ENCODE measurements at places on chromosomes 2 and 18. TPM values are rescaled to one million over a fixed set of nuclear protein-coding genes. Genes with fewer than 3 reads are reported as not detected.

The PLEKHB2 gene
- polyA plus RNA-seq = 40.3 TPM

The CPO gene
- 2.2 TPM for polyA plus RNA-seq

The TEX51 gene
- not detected for polyA plus RNA-seq

The PNO1 gene
- polyA plus RNA-seq = 11.7 TPM

The KCNE4 gene
- 2.5 TPM for polyA plus RNA-seq

The CNGA3 gene
- polyA plus RNA-seq = not detected

The C2orf80 gene
- not detected for polyA plus RNA-seq

The PAX3 gene
- polyA plus RNA-seq = 0.06 TPM

The TACR1 gene
- 0.69 TPM for polyA plus RNA-seq

GRCh38 chr2:50584185-50584584 lies 447.7 kb downstream of the NRXN1 start:
- DNase-seq = no peak

DNA sequence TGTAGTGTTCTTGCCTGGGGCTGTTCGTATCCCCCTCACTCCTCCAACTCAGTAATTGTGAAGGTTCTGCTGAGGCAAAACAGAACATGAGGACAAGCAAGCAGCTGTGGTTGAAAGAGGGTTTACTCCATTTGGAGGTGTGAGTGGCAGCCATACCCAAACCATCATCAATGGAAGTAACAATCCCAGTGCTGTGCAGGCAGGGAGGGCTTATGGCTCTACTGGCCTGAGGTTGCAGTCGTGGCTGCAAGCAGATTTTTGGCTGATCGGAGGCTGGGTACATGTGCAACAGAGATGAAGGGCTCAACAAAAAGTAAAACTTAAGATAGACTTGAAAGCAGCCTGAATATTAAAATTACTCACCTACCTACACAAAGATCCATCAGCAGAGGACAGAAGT lies 13.2 kb downstream of the SRSF7 start:
- no peak for DNase-seq

DNA sequence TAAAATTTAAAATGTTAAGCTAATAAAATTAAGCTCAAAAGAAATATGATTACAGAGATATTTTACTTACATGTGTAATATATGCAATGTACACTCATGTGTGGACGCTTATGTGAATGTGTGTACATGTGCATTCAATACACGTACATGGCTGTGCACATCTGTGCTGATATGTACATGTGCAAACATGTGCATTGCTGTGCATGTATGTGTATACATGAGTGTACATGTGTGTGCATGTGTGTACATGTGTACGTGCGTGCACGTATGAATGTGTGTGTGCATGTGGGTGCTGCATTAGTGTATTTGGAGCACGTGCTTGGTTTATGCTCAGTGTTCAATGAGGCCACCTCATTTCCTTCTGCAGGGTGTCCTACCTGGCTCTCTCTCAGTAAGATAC lies 88.2 kb upstream of the TMEM18 start:
- no peak for DNase-seq

DNA sequence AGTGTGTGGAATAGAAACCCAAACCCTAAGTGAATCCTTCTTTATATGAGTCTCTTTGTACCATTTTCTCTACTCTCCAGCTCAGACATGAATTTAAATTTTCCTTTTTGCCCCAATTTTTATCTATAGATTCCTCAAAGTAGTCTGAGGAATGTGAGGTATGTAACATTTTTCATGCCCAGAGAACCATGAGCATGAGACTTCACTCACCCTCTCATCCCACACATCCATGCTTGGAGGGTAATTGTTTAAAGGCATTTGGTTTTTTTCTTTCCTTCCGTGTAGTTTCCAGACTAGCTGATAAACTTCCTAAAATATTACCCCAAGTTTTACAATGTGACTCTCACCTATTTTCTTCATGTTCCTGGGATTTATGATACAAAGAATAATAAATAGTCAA lies 2056.8 kb upstream of the CELF4 start:
- no peak for DNase-seq

- DNase-seq = no peak
These were observed 57.1 kb downstream of the TRIB2 start for GRCh38 chr2:12773586-12774394.

DNA sequence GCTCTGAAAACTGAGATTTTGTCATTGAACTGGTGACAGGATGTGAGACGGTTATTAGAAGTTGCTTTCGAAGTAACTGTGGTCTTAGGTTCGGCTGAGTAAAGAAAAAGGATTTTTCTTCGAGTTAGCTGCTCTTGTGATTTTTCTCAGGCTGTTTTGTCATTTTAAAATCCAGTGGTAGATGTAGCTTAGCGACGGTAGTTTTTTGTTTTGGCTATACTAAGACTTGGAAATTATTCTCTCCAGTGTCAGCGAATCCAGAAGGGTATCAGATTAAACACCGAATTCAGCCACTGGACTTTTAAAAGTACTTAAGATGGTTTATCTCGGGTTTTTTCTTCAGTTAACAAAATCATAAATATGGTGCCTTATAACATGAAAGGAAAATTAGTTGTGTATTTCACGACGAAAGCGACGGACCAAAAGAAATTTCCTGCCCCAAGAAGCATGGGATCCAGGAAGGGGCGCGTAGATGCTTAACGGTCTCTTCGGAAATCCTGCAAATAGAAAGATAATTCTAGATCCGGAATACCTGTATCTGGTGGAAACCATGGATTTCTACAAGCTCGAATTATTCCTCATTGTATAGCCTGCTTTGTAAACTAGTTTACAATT lies 1.2 kb downstream of the SFT2D3 start:
- DNase-seq = no peak

DNA sequence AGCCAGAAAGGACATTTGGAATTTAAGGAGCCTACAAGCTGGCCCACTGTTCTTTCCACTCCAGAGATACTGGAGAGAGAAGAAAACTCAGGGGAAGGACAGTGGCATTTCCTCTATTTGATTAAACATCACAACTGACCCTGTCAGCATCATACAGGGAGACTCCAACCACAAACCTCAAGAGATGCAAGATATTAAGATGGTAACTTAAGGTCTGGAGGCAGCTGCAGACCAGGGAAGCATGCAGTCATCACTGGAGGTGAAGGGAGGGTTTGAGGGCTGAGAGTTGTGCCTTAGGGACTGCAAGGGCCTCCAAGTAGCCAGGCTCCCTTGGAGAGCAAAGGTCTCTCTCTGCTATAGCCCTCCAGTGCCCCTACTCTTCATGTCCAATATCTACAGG lies 67.4 kb downstream of the RNF152 start:
- no peak for DNase-seq

DNA sequence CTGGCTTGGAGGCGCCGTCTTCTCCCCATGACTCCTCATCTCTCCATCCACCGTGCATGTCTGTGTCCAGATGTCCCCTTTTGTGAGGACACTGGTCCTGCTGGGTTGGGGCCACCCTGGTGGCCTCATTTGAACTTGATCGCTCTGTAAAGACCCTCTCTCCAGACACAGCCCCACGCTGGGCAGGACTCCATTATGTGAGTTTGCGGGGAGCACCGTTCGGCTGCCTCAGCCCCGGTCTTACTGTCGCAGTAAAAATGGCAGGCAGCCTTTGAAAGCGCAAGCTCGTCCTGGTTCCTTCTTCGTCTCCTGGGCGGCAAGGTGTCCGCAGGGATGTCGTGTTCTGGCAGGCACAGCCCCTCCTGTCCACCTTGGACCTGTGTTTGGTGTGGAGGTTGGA lies 17.7 kb downstream of the NFATC1 start:
- no peak for DNase-seq

- peak; percentile 34 for DNase-seq
These were observed 1.0 kb downstream of the ZDBF2 start for GRCh38 chr2:206275312-206276055.

- no peak for DNase-seq
These were observed 47.8 kb downstream of the TRAPPC12 start for GRCh38 chr2:3427272-3427671.

GRCh38 chr2:147632198-147632597 lies 212.6 kb upstream of the ACVR2A start:
- no peak for DNase-seq

GRCh38 chr18:9017167-9017904 lies 85.2 kb upstream of the NDUFV2 start:
- DNase-seq = peak; percentile 10

GRCh38 chr18:33755931-33756560 lies 178.0 kb downstream of the ASXL3 start:
- peak; percentile 32 for DNase-seq

GRCh38 chr2:187527262-187527661 lies 27.0 kb downstream of the TFPI start:
- no peak for DNase-seq

GRCh38 chr2:33059471-33060156 lies 112.9 kb downstream of the LTBP1 start:
- DNase-seq = no peak

- peak; percentile 39 for DNase-seq
These were observed 161.8 kb downstream of the DYSF start for GRCh38 chr2:71614976-71615766.

DNA sequence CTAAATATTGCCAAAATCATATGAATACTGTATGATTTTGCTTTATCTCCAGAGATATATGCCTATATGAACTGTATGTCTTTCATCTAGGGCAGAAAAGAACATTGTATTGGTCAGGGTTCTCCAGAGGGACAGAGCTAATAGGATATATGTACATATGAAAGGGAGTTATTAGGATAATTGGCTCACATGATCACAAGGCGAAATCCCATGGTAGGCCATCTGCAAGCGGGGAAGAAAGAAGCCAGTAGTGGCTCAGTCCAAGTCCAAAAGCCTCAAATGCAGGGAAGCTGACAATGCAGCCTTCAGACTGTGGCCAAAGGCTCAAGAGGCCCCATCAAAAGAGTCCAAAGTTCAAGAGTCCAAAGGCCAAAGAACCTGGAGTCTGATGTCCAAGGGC lies 209.9 kb downstream of the RNF144A start:
- peak; percentile 1 for DNase-seq

GRCh38 chr2:27209621-27210401 lies 2.0 kb upstream of the ATRAID start:
- DNase-seq = peak; percentile 90

DNA sequence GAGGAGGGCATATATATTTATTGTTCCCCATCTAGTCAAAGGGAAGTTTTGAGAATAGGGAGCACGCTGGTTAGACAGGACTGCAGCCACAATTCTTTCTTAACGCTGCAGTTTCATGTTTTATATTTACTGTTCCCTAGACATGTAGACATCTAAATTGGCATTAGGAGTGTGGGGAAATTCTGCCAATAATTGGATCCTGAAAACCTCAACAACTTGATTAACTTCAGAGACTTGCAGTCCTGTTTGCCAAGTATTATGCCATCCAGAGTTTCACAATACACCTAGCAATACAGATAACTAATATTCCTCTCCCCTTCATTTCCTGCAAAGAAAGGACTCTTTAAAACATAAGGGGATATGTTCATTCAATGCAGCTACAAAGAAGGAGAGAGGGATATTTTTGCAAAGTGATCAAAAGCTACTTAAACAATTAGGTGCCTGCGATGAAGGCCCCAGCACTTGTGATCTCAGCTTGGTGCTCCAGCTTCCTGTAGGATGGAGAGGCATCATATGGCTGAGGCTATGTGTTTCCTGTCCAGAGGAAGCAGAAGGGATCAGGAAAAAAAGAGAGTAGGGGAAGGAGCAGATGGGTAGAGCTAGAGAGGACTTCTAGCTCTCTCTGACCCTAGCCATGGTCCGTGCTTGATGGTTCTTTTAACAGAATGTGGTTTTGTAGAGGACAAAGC lies 264.4 kb downstream of the MTX2 start:
- no peak for DNase-seq

GRCh38 chr18:77165503-77166188 lies 33.1 kb upstream of the MBP start:
- no peak for DNase-seq

GRCh38 chr2:112835061-112835501 lies 1.5 kb downstream of the IL1B start:
- DNase-seq = no peak

DNA sequence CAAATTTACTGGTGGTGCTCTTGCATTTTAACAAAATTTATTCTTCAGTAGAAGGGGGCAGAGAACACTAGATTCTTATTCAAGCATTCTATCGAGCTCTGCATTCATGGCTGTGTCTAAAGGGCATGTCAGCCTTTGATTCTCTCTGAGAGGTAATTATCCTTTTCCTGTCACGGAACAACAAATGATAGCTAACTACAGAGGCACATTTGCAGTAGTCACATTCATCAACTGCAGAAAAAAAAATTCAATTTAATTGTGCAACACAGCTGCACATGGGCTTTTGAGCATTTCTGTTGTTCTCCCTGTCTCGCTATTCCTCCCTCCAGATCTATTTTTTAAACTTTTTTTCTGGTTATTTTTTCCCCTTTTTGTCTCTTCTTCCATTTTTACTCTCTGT lies 13.0 kb upstream of the DLX1 start:
- DNase-seq = no peak

- no peak for DNase-seq
These were observed 3.0 kb downstream of the SPATS2L start for GRCh38 chr2:200309296-200310049.

DNA sequence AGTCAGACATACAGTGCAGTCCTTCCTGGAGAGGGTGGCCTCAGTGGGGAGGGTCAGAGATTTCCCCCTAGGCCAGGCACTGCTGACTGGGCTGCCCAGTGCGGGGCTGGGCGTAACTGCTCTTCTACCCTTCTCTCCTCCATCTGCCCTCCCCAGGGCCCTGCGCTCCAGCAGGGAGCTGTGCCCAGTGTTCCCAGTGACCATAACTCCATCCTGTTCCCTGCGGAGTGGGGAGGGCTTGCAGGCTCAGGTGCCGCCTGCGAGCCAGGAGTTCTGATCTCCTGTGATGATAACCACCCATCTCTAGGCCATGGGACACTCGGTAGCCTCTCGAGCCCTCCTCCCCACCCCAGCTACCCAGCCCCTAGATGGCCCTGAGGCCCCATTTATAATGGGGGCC lies 107.6 kb downstream of the SMAD7 start:
- no peak for DNase-seq

GRCh38 chr2:239819974-239820555 lies 205.1 kb downstream of the NDUFA10 start:
- no peak for DNase-seq

DNA sequence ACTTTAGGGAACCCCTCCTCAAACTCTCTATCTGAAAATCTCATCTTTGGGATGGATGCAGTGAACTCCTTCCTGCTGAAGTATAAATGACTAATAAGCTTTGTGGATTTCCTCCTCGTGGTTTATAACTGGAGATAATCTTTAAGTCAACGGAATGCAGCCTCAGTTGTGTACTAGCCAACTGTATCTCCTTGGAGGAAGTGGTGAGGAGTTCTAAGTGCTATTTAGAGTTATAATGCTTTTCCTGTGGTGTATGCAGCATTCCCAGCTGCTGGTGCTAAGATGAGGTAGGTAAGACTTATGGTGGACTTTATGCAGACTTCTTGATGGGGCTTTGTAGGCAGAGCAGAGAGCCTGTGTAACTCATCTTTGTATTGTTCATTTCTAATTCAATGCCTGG lies 90.9 kb downstream of the LYPD6B start:
- no peak for DNase-seq

- peak; percentile 95 for DNase-seq
These were observed 269.8 kb upstream of the ID2 start for GRCh38 chr2:8412082-8412481.

GRCh38 chr2:100972452-100972851 lies 29.6 kb upstream of the RPL31 start:
- no peak for DNase-seq

GRCh38 chr2:128281852-128282245 lies 36.8 kb downstream of the HS6ST1 start:
- no peak for DNase-seq
